Memory B cell (primary cell): ENCODE measurements at places on chromosomes 6 and 20.

DNA sequence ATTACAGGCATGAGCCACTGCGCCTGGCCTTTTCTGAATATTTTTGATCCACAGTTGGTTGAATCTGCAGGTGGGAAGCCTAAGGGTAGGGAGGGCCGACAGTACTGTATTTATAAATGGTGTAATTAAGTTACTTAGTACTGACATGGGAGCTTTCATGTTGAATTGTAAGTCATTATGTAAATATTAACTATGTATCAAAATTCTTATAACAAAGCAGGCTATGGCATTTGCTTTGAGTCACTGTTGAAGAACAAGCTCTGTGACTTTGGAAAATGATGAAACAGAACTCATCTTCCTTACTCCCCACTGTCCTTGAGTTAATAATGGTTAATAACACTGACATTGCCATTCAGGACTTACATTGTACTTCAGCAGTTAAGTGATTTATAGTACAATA, 63.0 kb upstream of the TXNDC5 start:
- DNase-seq = no peak

GRCh38 chr20:51775241-51775640, 7.1 kb upstream of the ATP9A start:
- no peak for DNase-seq

DNA sequence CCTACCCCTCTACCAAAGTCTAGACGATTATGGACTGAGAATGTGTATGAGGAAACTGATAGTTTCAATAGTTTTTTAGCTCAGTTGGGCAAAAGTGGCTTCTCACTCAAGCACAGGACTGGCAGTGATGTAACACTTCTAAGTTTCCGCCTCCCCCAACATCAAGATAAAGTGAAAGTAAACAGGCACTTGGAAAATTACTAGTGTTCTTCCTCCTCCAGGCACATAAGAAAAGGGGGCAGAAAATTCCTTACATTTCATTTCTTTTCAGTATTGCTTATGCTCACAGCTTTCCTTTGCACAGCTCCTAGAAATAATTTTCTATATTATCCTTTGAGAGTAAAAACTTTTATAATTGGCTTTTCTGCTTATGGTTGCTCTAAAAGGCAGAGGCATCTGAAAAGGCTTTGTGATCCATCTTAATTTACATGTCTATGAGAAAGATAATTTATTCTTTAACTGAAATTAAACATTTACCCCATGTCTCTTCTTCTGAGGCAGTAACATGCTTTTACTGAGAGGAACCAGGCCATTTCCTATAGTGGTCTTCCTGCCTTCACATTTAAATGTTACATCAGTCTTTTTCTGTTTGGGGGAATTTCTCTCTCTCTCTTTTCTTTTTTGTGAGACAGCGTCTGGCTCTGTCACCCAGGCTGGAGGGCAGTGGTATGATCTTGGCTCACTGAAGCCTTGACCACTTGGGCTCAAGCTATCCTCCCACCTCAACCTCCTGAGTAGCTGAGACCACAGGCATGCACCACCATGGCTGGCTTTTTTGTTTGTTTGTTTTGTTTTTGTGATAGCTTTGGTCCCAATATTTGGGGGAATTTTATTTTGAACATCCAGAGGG, 65.0 kb upstream of the EEF1A1 start:
- DNase-seq = no peak

GRCh38 chr6:22610127-22610526, 40.8 kb downstream of the HDGFL1 start:
- no peak for DNase-seq

- no peak for DNase-seq
These were observed 85.2 kb upstream of the CNR1 start for GRCh38 chr6:88251301-88251700.

GRCh38 chr20:35607003-35607735, 8.5 kb upstream of the SPAG4 start:
- DNase-seq = no peak

- DNase-seq = no peak
These were observed 30.7 kb downstream of the KIF25 start for GRCh38 chr6:168028181-168028580.

- no peak for DNase-seq
These were observed 75.5 kb downstream of the ANKS1A start for GRCh38 chr6:34964564-34964963.

- no peak for DNase-seq
These were observed 138.3 kb downstream of the FLRT3 start for GRCh38 chr20:14199111-14199510.

- no peak for DNase-seq
These were observed 11.0 kb downstream of the TSPYL1 start for GRCh38 chr6:116268589-116269293.

GRCh38 chr6:20712011-20712410, 177.8 kb downstream of the CDKAL1 start:
- no peak for DNase-seq

GRCh38 chr6:14277405-14277930, 159.9 kb downstream of the CD83 start:
- no peak for DNase-seq

DNA sequence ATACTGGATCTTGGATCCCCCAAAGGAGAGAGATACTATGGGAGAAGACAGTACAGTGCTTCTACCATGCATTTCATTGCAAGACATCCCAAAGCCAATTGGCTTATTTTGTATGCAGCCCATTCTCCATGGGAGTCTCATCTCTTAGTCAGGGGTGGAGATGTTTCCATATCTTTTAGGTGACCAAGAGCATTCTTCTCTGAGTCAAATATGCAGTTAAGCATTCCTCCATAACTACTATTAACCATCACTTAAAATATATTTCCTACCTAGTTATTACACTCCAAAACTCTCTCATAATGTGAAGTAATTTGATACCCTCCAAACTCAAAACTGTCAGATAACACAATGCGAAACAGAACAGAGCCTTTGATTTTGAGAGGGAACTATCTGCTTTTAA, 542.6 kb downstream of the HDGFL1 start:
- no peak for DNase-seq

DNA sequence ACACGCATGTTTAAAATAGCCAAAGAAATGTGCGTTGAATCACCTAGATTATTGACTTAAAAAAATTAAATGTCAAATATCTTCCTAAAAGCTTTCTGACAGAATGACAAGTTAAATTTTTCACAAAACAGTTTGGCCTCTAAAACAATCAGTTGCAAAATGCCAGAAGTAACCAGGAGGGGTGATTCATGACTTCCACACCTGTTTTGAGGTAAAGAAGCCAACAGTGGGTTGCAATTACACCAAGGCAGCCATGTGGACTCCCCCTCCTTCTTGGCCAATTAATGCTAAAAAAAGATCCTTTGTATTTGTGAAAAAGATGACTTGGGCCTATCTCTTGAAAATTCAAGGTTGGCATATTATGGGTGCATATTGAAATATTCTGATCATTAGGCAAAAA, 424.8 kb downstream of the CBLN4 start:
- no peak for DNase-seq

GRCh38 chr20:62580052-62580451, 62.3 kb upstream of the SLCO4A1 start:
- no peak for DNase-seq
